WTC11 (cell line): ENCODE measurements at places on chromosomes 4 and X. TPM values are rescaled to one million over a fixed set of nuclear protein-coding genes. Genes with fewer than 3 reads are reported as not detected.

The PPP4R3C gene
- total RNA-seq = not detected in 3 replicates

The ALB gene
- 23.4 to 35.4 TPM (median 27.4 TPM) in 3 replicates for total RNA-seq

The TCP11X2 gene
- total RNA-seq = 0.46 to 0.82 TPM in 2 of 3 replicates, not detected in the other

The CDS1 gene
- total RNA-seq = 17.4 to 18.3 TPM (median 18.2 TPM) in 3 replicates

The GPC4 gene
- 120 to 144 TPM (median 120 TPM) in 3 replicates for total RNA-seq

The SLITRK4 gene
- total RNA-seq = not detected in 3 replicates

The ZFYVE28 gene
- total RNA-seq = 4.5 to 7.8 TPM (median 6.0 TPM) in 3 replicates

The PLP1 gene
- 29.2 to 31.3 TPM (median 29.5 TPM) in 3 replicates for total RNA-seq

The ADRA2C gene
- total RNA-seq = 19.8 to 21.8 TPM (median 20.7 TPM) in 3 replicates
